Heart left ventricle (tissue), 16 donors: ENCODE measurements at places on chromosomes 1 and 21.
A peak's percentile ranks its signal among the peaks of the same experiment; 100 is the strongest.

DNA sequence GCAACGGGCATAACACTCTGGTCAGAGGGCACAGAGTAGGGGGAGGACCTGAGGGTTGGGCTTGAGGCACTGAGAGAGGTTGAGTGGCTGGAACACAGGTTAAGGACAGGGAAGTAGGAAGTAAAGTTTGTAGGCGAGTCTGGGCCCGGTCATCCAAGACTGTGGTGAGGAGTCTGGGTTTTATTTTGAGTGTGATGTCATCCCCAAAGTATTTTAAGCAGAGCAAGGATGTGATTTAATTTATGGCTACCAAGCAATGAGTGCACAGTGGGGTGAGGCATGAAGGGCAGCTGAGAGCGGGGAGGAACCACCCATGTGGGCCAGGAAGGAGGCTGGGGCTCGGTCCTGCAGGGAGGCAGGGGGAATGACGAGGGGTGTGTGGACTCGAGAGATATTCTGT lies 11.2 kb upstream of the VWA5B1 start:
- no peak overlapping the region for H3K27ac ChIP-seq
- H3K27me3 ChIP-seq = no peaks in the 10 kb centered on the region
- H3K4me1 ChIP-seq = no peaks in the 10 kb centered on the region
- DNase-seq = no peak

DNA sequence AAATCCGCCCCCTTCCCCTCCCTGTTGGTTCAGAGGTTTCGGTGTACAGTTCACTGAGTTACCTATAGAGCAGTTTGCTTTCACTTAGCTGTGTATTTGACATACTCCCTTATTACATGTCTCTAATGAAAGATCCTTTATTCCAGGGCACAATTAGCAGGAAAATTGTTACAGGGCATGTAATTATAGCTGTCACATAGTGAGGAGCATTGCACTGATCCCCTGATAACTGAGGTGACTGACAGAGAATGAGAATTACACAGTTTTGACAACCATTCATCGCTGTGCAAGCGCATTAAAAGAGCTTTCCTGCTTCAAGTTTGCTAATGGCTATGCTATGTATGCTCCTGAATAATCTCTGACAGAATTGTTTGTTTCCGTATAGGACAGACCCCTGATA lies 26.9 kb downstream of the DAP3 start:
- peaks cover 50% of the 10 kb centered on the region for H3K36me3 ChIP-seq
- H3K4me1 ChIP-seq = peaks cover 5% of the 10 kb centered on the region
- no peak overlapping the region for H3K4me3 ChIP-seq

DNA sequence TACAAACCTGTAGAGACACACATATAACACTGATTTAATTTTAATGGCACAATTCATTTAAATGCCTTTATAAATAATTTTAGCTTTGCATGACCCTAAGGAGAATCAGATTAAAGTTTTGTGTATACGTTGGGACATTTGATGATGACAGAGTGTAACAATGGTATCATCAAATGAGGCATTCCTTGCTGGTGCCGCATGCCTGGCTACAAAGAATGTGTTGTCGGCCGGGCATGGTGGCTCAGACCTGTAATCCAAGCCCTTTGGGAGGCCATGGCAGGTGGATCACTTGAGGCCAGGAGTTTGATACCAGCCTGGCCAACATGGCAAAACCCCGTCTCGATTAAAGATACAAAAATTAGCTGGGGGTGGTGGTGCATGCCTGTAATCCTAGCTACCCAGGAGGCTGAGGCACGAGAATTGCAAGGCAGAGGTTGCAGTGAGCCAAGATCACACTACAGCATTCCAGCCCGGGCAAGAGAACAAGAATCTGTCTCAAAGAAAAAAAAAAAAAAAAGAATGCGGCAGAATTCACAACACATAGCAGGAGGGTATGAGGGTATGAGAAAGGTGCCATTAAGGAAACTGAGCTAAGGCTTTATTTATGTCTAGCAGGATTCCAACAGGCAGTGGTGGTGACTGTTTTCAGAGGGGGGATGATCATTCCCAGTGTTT lies 58.9 kb downstream of the PTPN14 start:
- DNase-seq = no peak
- no peaks in the 10 kb centered on the region for H3K36me3 ChIP-seq
- H3K4me3 ChIP-seq = no peak overlapping the region
- no peaks in the 10 kb centered on the region for H3K27me3 ChIP-seq

DNA sequence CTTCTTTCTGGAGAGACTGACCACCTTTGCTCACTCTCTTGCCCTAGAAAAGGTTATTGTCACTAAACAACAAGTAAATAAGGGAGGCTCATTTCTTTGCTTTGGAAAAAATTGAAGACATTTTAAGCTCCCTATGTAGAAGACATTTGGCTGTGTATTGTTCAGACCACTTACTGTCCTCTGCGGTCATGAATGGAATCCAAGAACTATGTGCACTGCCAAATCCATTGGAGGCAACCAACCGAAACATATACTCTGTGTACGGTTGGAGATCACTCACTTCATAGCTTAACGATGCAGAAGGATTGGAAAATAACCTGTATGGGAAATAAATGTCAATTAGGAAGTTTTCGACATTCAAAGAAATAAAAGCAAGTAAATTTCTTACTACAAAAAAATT lies 332.8 kb downstream of the KCTD3 start:
- H3K27me3 ChIP-seq = no peaks in the 10 kb centered on the region
- DNase-seq = no peak
- H3K27ac ChIP-seq = no peak overlapping the region
- H3K4me3 ChIP-seq = no peak overlapping the region

- peaks cover 21% of the 10 kb centered on the region for H3K4me1 ChIP-seq
- no peaks in the 10 kb centered on the region for H3K27me3 ChIP-seq
- H3K36me3 ChIP-seq = no peaks in the 10 kb centered on the region
- H3K4me3 ChIP-seq = peak overlapping the region; percentile 20
- peak overlapping the region; percentile 85 for H3K27ac ChIP-seq
Measured at GRCh38 chr1:91851130-91852010, 34.6 kb downstream of the TGFBR3 start.

GRCh38 chr1:8595941-8596340 lies 221.5 kb downstream of the RERE start:
- DNase-seq = no peak
- no peaks in the 10 kb centered on the region for H3K36me3 ChIP-seq
- H3K4me3 ChIP-seq = no peak overlapping the region
- no peak overlapping the region for H3K27ac ChIP-seq

- H3K27ac ChIP-seq = no peak overlapping the region
- H3K4me1 ChIP-seq = no peaks in the 10 kb centered on the region
- no peaks in the 10 kb centered on the region for H3K36me3 ChIP-seq
- no peak overlapping the region for H3K4me3 ChIP-seq
Measured at GRCh38 chr1:198662821-198663220, 24.0 kb downstream of the PTPRC start.

DNA sequence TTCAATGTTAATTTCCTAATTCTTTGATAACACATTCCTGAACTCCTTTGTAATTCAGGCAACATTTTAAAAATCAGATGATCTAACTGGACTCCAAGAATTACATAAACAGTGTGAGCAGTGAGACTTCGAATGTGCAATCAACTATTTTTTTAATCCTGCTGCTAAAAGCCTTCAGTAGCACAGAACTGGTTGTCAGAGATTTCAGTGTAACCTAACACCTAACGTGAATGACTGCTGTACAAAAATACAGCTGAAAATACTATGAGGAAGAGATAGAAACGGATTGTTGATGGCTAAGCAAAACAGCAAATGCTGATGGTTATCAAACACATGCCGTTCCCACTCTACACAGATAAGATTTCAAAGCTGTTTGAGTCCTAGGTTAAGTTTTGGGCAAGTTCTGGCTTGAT lies 46.1 kb downstream of the APP start:
- peak overlapping the region; percentile 30 for H3K27ac ChIP-seq
- no peaks in the 10 kb centered on the region for H3K27me3 ChIP-seq

DNA sequence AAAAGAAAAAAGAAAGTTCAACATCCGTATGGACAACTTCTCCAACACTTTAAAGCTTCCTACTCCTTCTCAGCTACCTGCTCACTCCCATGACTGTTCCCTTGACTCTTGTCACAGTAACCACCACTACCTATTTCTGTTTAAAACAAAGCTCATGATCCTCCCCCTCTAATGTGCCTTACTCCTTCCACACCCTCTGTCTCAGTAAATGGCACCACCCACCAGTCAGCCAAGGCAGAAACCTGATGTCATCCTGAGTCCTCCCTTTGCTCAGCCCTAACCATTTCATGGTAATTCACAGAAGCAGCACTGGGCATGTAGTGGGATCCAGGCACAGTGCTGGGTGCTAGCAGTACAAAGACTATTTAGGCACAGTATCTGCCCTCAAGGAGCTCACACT lies 63.0 kb upstream of the PPM1J start:
- no peaks in the 10 kb centered on the region for H3K4me1 ChIP-seq
- no peak overlapping the region for H3K4me3 ChIP-seq

- H3K4me1 ChIP-seq = peaks cover 10% of the 10 kb centered on the region
- no peak overlapping the region for H3K4me3 ChIP-seq
- peak overlapping the region; percentile 56 for H3K27ac ChIP-seq
- DNase-seq = no peak
- H3K36me3 ChIP-seq = peaks cover 22% of the 10 kb centered on the region
- H3K27me3 ChIP-seq = no peaks in the 10 kb centered on the region
Measured at GRCh38 chr1:236058141-236058934, 6.6 kb downstream of the NID1 start.

GRCh38 chr1:205917466-205918238 lies 25.6 kb downstream of the SLC26A9 start:
- H3K4me3 ChIP-seq = no peak overlapping the region
- DNase-seq = no peak
- peaks cover 82% of the 10 kb centered on the region for H3K4me1 ChIP-seq
- H3K27me3 ChIP-seq = no peaks in the 10 kb centered on the region
- H3K27ac ChIP-seq = peak overlapping the region; percentile 86
